Stimulated activated CD4-positive, alpha-beta T cell treated with anti-CD3 and anti-CD28 coated beads, Interleukin-12 subunit alpha, Interleukin-12 subunit beta, amount 100 ng/mL, for 4 hours (primary cell): ENCODE measurements at places on chromosomes 4 and X.

DNA sequence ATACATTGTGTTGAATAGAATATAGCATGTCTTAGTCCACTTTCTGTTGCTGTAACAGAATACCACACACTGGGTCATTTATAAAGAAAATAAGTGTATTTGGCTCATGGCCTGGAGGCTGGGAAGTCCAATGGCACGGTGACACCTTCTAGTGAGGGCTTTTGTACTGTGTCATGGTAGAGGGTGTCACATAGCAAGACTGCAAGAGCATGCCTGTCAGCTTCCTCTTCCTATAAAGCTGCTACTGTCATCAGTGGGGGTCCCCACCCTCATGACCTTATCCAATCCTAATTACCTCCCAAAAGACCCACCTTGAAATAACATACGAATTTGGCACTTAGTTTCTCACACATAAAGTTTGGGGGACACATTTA, 193.2 kb downstream of the PTTG2 start:
- no peak for DNase-seq

DNA sequence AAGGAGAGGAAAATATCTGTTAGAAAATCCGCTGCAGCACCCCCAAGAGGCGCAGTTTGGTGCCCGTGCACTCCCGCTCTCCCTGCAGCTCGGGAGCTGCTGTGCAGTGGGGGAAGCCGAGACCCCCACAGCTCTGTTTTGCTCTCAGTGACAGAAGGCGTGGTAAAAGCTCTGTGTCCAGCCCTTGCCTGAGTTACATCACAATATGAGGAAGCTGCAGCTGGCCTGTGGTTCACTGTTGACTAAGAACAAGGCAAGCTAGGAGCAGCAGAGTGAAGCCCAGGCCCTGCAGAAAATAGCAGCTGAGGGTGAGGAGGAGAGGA, 88.5 kb upstream of the ADRA2C start:
- DNase-seq, result no peak

GRCh38 chr4:26360864-26361263, 40.0 kb downstream of the RBPJ start:
- DNase-seq, result no peak

- no peak for DNase-seq
These were observed 251.6 kb downstream of the NPFFR2 start for GRCh38 chr4:72283357-72283756.

GRCh38 chrX:133461231-133461630, 45.9 kb upstream of the GPC4 start:
- DNase-seq, result no peak

DNA sequence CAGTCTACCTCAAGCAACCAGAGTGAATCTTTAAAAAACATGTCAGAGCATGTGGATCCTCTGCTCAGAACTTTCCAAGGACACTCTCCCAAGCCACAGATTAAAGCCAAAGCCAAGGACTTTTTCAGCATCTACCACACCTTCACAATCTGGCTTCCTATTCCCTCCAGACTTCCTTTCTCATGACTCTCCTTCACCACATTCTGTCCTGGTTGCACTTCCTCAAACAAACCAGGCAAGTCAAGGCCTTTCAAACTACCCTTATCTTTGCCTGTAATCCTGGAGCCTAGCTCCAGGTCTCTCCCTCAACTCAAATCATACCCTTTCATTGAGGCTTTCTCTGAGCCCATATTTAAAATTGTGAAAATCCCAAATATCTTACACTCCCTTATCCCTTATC, 191.6 kb upstream of the GALNTL6 start:
- DNase-seq, result no peak

DNA sequence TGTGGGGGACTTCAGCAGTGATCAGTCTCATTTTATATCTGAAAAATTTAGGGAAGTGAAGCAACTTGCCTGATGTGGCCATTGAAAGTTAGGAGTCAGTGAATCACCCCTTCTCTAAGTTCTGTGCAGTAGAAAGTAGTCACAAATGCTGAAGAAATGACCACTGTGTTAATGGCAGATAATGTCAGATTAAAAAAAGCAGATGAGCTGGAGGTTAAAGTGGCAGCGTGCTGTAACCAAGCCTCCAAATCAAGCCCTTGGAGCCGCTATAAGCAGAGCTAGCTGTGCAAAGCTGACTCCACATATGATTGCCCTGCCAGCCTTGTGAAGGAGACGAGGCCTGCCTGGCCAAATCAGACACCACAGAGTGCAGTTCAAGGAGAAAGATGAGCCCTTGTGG, 39.2 kb upstream of the PDE5A start:
- no peak for DNase-seq

- no peak for DNase-seq
These were observed 194.8 kb upstream of the FAT1 start for GRCh38 chr4:186918466-186918865.

GRCh38 chrX:77924320-77924859, 13.9 kb downstream of the ATP7A start:
- no peak for DNase-seq

- DNase-seq, result no peak
These were observed 21.8 kb downstream of the NKX3-2 start for GRCh38 chr4:13522282-13523104.

DNA sequence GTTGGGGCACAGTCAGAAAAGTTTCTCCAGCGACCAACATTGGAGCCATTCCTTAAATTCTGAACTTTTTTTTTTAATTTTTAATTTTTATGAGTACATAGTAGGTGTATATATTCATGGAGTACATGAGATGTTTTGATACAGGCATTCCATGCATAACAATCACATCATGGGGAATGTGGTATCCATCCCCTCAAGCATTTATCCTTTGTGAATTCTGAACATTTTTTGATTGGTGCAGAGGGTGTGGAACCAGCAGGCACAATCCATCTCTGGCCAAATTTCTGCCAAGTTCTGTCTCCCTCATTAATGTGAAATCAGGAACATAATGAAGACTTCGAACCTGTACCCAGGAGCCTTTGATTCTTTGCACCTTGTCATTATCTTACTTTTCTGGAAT, 267.0 kb downstream of the FRMPD4 start:
- no peak for DNase-seq
